ENCODE measurements at places on chromosomes 3 and 15.

GRCh38 chr3:166759736-166760513 is 620.2 kb downstream of the ZBBX start:
- no peak for DNase-seq

DNA sequence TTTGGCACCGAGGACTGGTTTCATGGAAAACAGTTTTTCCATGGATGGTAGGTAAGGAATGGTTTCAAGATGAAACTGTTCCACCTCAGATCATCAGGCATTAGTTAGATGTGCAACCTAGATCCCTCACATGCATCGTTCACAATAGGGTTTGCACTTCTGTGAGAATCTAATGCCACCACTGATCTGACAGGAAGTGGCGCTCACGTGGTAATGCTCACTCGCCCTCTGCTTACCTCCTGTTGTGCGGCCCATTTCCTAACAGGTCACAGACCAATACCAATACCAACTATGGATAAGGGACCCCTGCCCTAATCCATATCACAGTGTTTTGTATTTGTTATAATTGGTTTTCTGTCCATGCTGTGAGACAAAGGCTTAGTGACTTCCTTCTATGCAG is 58.9 kb downstream of the SLMAP start:
- no peak for DNase-seq

DNA sequence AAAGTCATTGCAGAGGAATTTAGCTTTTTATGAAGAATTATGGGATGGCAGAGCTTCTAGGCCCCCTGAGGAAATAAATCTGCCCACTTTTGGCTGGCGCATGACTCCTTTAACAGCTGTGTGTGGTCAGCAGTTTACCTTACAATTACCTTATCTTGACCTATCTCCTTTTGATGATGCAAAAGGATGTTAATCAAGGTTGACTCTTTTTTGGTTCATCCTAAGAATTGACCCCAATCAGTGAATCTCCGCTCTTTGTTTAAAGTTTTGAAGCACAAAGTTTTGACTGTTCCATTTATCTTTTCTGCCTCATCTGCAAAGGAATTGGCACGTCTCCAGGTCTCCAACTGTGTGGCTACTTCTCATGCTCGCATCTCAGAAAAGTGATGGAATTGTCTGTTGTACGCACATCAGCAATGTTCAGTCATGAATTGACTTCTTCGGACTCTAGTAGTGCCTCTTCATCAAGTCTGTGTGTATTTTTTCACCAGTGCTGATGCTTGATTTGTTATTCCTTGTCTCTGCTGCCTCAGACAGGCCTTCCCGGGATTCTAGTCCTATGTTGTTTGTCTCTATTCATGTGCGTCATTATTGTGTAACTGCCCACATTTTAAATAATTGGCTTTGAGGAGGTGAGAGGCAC is 196.2 kb upstream of the CFAP20DC start:
- DNase-seq = no peak

- no peak for DNase-seq
Observed at GRCh38 chr15:26620528-26621458, 152.1 kb downstream of the GABRB3 start.

GRCh38 chr3:12967606-12968351 is 105.5 kb downstream of the IQSEC1 start:
- DNase-seq = no peak

DNA sequence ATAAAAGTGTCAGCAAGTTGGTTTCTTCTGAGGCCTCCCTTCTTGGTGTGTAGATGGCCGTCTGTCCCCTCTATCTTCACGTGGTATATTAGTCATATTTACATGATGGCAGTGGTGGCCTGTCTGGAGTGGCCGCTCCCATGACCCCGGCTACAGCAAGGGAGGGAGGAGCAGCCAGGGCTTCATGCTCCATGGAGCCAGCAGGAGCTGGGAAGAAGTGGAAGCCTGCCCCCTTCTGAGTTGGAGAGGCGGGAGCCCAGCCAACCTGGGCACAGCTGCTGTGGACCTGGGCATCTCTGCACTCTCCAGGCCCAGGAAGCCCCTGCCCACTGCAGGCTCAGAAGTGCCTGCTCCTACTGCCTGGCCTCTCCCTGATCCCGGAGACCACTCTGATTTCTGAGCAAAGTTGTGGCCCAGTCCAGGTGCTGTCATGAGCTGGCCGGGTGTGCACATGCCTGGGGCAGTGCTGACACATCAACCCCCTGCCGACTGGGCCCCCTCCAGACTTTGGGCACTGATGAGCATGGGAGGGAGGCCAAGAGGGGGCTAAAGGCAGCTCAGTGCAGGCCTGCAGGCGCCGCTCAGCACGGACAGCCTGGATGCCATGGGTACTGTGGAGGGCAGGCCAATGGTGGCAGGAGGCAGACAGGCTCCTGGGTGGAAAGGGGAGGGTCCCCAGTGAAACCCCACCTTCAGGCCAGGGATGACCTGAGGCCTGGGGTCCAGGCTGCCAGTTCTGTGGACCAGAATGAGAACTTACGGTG is 84.8 kb downstream of the SERPINI1 start:
- no peak for DNase-seq

DNA sequence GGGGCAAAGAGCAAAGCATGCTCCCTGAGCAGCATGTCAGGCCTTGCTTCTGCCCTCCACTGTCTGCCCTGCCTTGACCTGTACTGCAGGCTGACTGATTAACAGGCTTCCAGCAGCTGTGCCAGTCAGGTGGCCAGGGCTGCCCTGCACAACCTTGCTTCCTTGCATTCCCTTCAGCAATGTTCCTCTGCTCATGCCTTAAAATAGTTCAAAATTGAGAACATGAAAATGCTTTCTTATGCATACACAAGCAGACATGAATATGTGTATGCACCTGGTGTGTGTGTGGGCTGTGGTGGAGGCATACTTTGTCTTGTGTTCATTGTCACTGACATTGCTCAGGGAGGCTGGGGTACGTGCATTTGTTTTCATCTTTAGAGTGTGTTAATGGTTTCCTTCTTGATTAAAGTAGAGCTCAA is 1.2 kb upstream of the SLC22A13 start:
- no peak for DNase-seq
